HuH-7 (cell line): ENCODE measurements at places on chromosomes 16 and 17.

- DNase-seq: no peak
Observed at GRCh38 chr17:74812109-74813009, 36.2 kb upstream of the NAT9 start.

DNA sequence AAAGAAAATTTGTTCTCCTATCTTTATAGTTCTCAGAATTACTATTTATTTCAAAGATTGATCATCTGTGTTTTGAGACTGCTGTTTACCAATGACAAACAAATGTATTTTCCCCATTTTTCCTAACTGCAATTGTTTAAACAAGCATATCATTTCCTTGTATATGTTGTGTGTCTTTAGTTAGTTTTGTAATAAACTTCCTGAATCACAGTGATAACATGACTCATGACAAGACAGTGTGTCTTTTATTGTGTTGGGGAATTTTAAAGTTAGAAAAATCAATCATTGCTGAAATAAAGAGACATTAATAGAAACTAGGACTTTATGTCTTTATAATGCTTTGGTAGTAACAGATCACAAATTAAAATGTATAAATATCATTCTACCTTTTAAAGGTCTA, 348.5 kb downstream of the KCNJ2 start:
- no peak for DNase-seq

- peak; percentile 84 for DNase-seq
Observed at GRCh38 chr16:89071686-89072547, 21.7 kb upstream of the ACSF3 start.

GRCh38 chr17:65055708-65056638, 567 bp downstream of the GNA13 start:
- no peak for DNase-seq

- no peak for DNase-seq
Observed at GRCh38 chr17:76188213-76189016, 47.4 kb upstream of the FOXJ1 start.

- no peak for DNase-seq
Observed at GRCh38 chr17:17321356-17322025, 18.3 kb downstream of the NT5M start.
